OCI-LY7 (cell line): ENCODE measurements at places on chromosomes 5 and 9. TPM values are rescaled to one million over a fixed set of nuclear protein-coding genes. Genes with fewer than 3 reads are reported as not detected.
A peak's percentile ranks its signal among the peaks of the same experiment; 100 is the strongest.

GRCh38 chr9:136052991-136053756 lies 41.9 kb downstream of the NACC2 start:
- no peak for DNase-seq

The ZFP2 gene
- total RNA-seq: 0.32 TPM in 1 of 2 replicates, not detected in the other

GRCh38 chr5:73008831-73009230 lies 53.0 kb downstream of the FCHO2 start:
- no peak for DNase-seq

- no peak for DNase-seq
Measured at GRCh38 chr9:73527521-73527920, 375.9 kb downstream of the ANXA1 start.

GRCh38 chr9:114484215-114484853 lies 20.9 kb downstream of the WHRN start:
- no peak for DNase-seq

- no peak for DNase-seq
Measured at GRCh38 chr9:125755340-125755739, 8.2 kb downstream of the PBX3 start.

The LCN1 gene
- not detected in 2 replicates for total RNA-seq

DNA sequence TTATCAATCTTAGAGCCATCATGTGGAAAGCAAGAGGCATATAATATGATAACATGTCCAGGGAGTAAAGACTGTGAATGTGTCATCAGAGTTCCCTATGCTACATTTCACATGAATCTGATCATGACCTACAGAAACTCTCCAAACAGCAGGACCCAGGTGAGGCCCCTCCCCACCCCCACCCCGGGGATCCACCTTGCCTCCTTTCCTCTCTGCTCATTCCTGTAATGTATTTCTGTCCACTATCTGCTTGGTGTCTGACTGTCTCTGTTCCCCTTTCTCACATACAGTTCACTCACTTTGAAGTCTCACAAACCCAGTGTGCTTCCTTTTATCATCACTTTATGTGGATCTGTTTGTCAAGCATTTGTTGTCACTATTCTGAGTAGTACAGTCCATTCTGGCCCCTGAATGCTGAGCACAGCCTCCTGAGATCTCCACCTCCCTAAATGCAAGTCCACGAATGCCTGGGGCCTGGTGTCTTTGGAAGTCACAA lies 76.4 kb upstream of the SMARCA2 start:
- DNase-seq: no peak

The AGXT2 gene
- total RNA-seq: not detected in 2 replicates

GRCh38 chr5:8060235-8060952 lies 191.4 kb downstream of the MTRR start:
- no peak for DNase-seq

The UGT3A1 gene
- not detected in 2 replicates for total RNA-seq

DNA sequence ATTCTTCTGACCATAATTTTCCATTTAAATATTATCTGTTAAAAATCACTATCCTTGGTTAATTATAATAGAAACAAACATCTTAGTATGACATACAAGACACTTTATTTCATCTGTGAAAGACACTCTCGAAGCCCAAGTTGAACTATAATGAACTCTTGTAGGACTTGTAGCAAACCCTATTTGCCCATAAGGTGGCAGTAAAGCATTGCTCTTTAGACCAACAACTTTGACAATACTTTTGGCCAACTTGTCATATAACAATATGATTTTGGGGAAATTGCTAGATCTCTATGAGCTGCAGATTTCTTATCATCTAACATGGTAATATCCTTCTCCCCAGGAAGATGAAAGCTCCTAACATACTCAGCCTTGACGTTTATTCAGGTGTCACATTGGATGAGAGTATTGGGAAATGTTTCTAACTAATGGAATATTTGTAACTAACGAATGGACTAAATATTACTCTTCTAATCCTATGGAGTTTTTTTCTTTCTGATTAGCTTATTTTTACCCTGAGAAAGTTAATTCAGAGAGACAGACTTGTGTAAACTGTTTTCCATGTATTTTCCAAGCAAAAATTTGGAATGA lies 11.0 kb downstream of the SPINK14 start:
- peak; percentile 61 for DNase-seq

DNA sequence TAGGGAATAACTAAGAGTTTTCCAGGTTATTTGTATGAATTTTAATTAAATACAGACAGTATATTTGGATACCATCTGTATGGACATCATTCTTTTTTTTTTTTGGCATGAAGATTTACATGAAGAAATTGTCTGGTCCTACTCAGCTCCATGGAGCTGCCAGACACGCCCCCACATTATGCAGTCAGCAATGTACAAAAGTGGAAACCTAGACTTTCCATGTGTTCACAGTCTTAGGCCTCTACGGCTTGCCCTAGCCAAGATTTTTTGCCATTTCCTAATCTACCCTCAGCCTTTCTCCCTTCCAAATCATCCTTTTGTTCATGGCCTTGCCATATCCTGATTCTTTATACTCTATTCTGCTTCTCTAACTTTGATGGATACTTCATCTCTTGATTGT lies 207.1 kb downstream of the SGCD start:
- DNase-seq: no peak

The OLFML2A gene
- 6.0 and 6.7 TPM in 2 replicates for total RNA-seq

DNA sequence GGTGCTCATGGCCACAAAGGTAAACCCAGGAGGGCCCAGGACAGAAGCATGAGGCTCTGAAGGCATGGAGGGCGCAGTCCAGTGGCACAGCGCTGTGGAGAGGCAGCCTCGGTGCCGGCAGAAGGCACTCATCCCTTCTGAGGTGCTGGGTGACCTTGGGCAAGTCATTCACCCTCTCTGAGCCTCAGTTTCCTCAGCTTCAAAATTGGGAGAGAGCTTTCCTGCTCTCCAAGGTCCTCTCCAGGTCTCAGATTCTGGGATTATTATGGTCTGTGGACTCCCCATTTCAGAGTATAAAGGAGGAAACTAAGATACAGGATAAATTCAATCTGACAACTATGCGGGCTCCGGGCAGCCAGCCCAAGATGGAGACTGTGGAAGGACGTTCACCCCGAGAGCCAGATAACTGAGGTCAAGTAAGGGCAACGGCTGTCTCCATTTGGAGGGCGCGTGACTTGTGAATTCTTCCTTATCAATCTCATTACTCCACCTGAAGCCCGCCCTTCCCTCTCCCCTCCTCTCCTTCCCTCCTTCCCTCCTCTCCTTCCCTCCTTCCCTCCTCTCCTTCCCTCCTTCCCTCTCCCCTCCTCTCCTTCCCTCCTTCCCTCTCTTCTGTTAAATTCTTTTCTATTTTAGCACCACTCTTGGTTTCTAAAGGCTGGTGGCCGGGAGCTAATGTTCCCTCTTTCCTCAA lies 58.1 kb downstream of the LRSAM1 start:
- no peak for DNase-seq

The LCN15 gene
- not detected in 2 replicates for total RNA-seq

- DNase-seq: no peak
Measured at GRCh38 chr9:87729246-87729645, 3.3 kb downstream of the CTSL start.

The LRRC19 gene
- not detected in 2 replicates for total RNA-seq

- DNase-seq: peak; percentile 70
Measured at GRCh38 chr9:37371565-37372464, 50.7 kb upstream of the GRHPR start.

DNA sequence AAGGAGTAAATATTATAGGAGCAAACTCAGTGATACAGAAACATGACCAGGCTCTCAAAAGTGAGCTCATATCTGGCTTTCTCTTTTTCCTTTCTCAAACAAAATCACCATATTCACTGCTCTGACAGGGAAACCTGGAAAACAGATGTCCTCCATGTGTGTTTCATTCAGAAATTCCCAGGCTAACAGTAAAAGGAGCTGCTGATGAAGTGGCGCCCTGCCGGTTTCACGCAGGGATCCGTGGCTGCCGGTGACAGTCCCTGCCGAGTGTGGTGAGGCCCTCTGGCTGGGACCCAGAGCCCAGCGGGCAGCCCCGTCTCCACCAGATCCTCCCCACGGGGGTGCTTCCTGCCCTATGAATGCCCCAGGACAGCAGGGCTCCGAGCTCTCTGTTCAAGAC lies 208.1 kb downstream of the GNA14 start:
- DNase-seq: no peak

The LRRC70 gene
- total RNA-seq: 1.3 and 1.6 TPM in 2 replicates

DNA sequence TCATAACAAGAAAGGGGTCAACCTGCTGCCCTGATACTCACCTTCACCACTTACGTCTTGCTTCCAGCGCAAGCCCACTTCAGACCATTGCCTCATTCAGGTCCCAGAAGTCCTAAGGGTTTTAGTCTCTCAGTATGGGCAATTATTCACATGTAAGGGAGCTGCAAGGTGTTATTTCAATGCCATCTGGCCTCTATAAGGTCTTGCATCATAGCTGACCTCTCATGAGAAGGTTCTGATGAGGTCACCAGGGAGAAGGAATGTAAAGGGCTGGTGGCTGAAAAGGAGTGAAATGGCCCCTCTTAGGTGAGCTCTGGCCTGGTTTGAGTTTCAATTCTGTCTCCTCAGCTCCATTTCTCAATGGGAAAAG lies 1.5 kb upstream of the MARCHF3 start:
- DNase-seq: no peak

The GLRX gene
- 49.3 and 52.9 TPM in 2 replicates for total RNA-seq

- DNase-seq: no peak
Measured at GRCh38 chr9:1055166-1055565, 5.0 kb downstream of the DMRT2 start.

- peak; percentile 21 for DNase-seq
Measured at GRCh38 chr5:178115814-178116142, 2.4 kb downstream of the N4BP3 start.

DNA sequence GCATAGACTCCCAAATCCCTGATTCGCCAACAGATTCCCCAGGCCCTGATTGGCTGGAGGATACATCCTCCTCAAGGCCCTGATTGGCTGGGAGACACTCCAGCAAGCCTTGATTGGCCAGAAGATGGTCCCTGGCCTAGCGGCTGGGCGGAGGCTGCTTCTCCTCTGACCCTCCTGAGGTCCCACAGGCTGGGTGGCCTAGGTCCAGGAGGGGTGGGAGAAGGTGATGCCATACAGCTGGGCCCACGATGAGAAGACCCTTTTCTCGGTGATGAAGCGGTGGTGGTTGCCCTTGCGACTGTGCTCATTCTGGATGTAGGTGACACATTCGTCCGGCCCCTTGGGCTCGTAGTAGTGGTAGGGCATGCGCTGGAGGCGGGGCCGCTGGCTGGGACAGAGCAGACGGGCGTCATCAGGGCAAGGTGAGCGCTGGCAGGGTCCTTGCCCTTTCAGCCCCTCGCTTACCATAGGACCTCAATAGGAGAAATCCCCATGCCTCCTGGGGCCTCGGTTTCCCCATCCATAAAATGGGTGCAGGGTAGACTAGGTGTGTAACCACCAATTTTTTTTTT lies 9.0 kb upstream of the AK1 start:
- DNase-seq: no peak

- no peak for DNase-seq
Measured at GRCh38 chr5:135221187-135221473, 177.9 kb downstream of the MACROH2A1 start.

- no peak for DNase-seq
Measured at GRCh38 chr5:32506799-32507198, 62.3 kb upstream of the ZFR start.

The NR6A1 gene
- 21.7 and 23.0 TPM in 2 replicates for total RNA-seq

The PRUNE2 gene
- total RNA-seq: 0.44 TPM in 1 of 2 replicates, not detected in the other

The DHX29 gene
- total RNA-seq: 17.4 and 19.9 TPM in 2 replicates

GRCh38 chr9:109046346-109046745 lies 33.0 kb upstream of the CTNNAL1 start:
- no peak for DNase-seq

GRCh38 chr9:85743275-85744128 lies 1.7 kb upstream of the AGTPBP1 start:
- no peak for DNase-seq
